Activated CD4-positive, alpha-beta T cell treated with anti-CD3 and anti-CD28 coated beads for 4 hours (primary cell): ENCODE measurements at places on chromosomes 5 and 9.

DNA sequence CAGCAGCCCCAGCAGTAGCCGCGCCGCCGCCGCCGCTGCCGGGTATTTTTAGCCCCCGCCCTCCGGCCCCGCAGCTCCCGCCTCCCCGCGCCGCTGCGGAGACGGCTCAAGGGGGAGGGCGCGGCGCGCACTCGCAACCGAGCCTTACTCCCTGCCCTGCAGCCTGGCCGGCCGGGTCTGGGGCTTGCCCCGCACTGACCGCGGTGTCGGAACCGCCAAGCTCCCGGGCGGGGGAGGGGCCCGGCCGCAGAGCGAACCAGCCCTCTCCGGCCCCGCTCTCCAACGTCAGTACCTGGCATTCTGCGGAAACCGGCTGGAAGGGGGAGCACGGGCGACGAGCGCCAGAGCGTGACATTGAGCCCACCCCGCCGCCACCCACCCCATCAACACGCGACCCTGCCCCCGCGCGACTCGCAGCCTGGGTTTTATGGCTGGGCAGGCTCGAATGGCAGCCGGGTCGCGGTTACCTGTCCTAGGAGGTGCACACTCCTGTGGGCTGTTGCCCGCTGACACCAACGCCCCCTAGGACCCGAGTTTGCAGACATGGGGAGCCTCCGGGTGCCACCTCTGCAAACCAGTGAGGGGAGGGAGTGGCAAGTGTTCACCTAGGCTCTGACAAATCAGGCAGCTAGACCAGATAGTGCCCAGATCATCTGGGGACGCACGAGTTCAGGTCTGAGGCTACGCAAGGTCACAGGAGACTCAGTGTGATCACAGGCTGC, at the start of gene ACSL6:
Gene ACSL6 (minus strand): TSS at position 37 of the 722 bp plus-strand sequence. CDS start 105 bp downstream, outside the sequence.
- peak; percentile 24 for DNase-seq

GRCh38 chr9:93483497-93483896, 30.1 kb upstream of the FAM120AOS start:
- DNase-seq = no peak

DNA sequence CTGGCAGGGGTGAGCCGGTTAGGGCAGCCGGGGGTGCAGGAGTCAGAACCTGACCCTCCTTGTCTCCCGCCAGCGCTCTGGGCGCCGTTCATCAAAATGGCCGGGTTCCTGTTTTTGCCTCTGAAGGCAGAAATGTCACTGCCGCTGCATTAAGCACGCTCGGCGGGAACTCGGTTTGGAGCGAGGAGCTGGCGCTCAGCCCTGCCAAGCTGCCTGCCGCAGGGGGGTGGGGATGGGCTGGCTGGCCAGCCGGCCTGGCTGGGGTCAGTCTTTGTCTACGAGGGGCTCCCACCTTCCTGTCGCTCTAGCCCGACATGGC, 63.7 kb downstream of the CXXC5 start:
- DNase-seq = no peak

DNA sequence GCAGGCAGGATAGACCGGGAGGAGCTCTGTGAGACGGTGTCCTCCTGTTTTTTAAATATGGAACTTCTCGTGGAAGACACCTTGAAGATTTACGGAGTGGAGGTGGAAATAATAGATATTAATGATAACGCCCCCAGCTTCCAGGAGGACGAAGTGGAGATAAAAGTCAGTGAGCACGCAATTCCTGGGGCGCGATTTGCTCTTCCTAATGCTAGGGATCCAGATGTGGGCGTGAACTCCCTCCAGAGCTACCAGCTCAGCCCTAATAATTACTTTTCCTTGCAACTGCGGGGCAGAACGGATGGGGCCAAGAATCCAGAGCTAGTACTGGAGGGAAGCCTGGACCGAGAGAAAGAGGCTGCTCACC, 621 bp downstream of the PCDHGA11 start:
- DNase-seq = no peak

GRCh38 chr9:83432104-83432627, 106.0 kb downstream of the FRMD3 start:
- DNase-seq = no peak

- peak; percentile 56 for DNase-seq
These were observed 24.2 kb downstream of the TCF7 start for GRCh38 chr5:134138416-134139376.

DNA sequence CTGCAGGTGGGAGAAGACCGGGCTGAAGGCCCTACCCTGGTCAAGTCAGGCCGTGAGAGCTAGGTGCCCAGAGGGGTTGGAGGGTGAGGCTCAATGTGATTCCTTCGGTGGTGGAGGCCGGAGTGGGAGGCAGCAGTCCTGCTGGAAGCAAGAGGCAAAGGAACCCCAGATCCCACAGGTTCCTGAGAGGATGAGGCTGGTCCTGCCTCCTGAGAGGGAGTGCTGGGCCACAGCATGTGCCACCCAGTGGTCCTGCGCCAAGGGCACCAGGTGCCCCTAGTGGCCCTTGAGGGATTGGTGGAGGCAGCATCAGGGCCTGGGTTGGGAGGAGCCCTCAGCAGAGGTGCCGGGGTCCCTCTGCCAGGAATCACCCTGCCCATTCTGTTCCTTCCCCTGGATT, 59.1 kb downstream of the BARX1 start:
- no peak for DNase-seq

DNA sequence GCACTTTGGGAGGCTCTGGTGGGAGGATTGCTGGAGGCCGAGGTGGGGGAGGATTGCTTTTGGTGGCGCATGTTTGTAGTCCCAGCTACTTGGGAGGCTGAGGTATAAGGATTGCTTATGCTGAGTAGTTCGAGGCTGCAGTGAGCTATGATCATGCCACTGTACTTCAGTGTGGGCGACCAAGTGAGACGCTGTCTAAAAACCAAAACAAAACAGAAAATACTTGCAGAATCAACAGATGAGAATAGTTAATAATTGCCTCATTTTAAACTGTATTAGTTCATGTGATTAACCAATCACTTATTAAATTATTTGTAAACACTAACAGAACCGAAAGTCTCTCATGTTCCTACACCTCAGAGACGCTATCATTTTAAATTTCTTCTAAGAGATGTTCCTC, 118.1 kb downstream of the CCDC171 start:
- DNase-seq = no peak
